ENCODE measurements at places on chromosomes 1 and 21.

DNA sequence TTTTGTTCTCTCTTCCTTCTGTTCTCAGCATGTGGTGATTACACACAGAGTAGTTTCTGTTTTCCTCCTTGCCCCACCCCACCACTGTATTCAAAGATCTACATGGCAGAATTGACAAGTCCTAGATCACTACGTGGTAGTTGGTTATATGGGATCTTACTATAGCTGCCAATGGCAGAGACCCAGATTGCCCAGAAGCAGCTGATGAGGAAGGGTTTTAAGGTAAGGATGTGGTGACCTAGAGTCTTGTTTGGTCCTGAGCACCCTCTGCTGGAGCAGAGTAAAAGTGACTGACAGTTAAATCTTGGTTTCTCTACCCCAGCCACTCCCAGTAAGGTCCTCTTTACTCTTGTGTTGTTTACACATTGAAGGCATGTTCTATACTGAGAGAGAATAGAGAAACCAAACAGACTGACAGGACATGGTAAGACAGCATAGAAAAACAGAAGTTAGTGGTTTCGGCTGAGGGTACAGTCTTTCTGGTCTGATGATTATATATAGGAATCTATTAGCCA is 22.8 kb upstream of the STRIP1 start:
- no peak for DNase-seq

- no peak for DNase-seq
These were observed 35.0 kb upstream of the ATP2B4 start for GRCh38 chr1:203591626-203592025.

DNA sequence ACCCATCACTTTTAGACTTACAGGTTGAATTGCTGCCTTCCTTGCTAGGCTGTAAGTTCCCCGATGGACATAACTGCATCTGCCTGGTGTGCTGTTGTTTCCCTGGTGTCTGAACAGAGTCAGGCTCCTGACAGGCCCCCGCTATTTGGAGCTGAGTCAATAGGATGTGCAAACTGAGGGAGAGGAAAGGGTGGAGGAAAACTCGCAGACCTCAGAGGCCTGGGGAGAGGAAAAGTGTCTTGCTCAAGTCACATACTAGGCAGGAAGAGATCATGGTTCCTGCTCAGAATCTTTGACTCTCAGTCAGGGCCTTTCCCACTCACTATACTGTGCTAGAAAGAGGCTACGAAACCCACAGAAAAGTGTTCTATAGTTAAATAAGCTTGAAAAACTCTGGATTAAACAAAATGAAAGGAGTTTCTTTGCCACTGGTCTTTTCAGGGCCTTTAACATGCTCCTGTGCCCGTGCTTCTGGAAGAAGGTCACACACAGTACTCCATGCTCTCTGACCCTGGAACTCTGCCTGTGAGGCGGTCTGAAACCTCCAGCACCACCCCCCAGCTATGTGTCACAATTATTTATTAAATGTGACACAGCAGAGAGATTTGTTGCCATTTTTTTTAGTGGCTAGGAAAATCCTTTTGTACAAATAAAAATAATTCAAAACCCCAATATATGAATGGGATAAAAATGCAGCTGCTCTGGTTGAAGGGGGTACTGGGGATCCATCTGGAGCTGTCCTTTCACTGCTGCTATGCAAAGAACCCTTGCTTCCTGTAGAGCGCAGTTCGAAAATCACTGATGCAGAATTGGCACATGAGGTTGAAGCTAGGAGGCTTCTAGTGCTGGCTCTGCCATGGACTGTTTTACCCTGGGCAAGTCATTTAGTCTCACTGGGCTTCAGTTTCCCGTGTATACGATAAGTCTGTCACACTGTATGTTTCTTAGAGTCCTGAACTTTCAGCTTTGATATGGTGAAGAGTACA is 20.1 kb upstream of the CDCP2 start:
- DNase-seq, result no peak

DNA sequence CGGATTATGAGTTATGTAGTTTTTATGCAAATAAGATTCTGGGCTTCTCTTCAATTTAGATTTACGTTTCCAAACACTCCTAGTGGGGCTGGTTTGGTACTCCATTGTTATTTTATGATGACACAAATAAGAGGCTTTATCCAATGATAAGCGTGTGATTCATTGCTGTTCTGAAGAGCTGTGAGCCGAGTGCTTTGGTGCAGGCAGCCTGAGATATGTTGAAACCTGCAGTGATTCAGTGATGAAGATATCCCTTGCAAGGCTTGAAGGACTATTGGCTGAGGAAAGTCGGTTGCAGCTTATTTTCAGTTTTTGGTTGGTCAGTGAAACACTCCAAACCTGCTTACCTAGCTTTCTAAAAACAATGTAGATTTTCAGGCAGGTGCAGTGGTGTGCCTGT is 112.2 kb downstream of the RYR2 start:
- DNase-seq, result no peak

GRCh38 chr21:33241846-33242245 is 12.1 kb downstream of the IFNAR2 start:
- no peak for DNase-seq

DNA sequence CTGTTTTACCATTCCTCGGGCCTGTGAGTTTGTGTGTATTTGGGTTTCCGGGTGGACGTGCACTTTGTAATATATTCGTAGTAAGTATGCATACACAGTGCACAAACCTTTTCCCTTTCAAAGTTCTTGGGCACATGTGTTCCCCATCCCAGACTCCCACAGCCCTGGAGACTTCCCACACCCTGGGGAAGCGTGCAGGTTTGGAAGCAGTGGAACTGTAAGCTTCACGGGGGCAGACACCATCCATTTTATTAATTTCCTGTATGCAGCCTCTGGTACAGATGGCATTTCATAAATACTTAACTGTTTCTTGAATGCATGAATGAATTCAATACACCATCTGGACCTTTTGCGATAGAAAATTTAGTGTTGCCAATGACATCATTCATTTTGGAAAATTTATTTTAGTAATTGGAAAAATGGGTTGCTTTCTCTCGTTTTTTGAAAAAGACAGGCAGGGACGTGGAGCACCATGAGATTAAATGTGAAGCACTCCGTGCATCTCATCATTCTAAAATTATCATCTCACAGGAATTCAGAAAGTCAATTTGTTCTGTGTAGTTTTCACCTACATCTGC is 10.8 kb downstream of the ETS2 start:
- no peak for DNase-seq

DNA sequence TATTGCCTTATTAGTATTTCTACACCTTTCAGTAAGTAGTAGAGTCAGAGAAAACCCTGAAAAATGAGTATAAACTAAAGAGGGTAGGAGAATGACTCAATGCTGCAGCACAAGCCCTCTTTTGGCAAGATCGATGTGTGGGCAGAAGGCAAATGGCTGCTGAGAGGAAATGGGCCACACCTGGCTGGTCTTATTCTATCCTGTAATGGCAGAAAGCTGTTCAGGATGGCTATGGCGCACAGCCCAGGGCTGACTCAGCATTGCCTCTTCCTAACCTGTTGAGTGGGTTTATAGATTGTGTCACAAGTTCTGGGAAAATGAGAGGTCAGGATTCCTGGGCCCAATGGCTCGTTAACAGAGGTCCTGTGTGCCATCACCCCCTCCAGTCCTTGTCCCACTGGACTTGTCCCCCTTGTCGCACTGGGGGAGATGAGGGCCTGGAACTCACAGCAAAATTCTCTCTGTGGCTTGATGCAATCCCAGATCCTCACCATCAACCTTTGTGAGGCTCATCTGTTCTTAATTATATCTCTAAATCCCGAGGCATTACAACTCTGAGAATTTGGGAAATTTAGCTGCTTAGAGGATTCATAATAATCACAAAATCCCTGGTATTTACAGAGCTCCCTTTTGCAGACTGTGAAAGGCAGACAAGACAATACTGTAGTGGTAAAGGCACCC is 13.2 kb downstream of the HMGB4 start:
- no peak for DNase-seq

- DNase-seq, result peak; percentile 92
These were observed 13.0 kb downstream of the CCDC190 start for GRCh38 chr1:162847839-162848453.

- no peak for DNase-seq
These were observed 17.7 kb downstream of the TNR start for GRCh38 chr1:175725684-175726083.

- no peak for DNase-seq
These were observed 235.8 kb upstream of the C1orf105 start for GRCh38 chr1:172184506-172185191.

DNA sequence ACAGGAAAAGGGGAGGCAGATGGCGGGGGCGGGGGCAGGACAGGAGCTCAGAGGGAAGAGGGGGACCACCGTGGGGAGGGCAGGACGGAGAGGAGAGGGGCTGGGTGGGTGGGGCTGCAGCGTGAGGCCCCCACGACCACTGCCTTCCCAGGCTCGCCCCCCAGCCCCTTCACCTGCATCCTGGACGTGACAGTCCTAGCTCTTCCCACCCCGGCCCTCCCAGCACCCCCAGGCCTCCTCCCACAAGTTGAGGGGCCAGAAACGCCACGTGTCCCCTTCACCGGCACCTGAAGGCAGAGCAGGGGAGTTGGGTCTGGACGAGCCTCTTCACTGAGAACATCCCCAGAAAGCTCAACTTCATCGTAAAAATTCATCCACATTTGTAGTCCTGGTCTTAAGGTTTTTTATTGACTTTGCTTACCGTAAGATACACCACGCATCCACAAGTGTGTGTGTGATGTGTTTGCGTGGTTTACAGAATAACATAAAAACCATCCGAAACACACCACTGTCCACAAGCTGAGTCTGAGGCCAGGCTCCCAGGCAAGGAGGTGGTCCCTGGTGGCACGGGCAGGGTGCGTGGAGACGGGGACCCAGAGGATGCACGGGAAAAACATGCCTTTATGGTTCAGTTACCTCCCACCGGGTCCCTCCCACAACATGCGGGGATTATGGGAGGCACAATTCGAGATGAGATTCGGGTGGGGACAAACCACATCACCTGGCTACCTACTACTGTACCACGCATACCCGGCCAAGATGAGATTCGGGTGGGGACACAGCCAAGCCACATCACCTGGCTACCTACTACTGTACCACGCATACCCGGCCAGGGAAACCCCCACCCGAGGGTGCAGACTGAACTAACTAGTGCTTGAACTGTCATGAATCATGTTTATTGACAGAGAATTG is 13.9 kb upstream of the COL18A1 start:
- DNase-seq, result no peak

DNA sequence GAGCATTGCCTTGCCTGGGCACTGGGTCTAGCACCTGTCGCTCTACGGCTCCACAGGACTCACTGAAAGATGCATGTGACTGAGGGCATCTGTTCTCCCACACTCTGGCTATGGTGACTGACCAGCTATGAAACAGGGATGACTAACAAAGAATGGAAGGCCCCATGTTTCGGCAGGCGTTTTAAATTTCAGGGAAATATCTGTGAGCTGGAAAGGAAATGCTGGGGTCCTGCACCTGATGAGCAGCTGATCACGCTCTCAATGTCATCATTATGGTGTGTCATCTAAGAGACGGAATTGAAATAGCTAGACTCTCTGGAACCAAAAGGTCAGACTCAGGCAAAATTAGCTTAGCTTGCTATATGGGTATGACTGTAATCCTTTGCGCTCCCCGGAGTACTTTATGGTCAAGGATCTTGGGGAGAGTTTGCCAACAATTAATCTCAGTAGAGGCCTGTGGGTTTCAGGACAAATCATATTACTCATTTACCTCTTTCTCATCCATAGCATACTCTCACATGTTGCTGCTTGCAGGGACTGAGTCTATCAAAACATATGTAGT is 24.5 kb upstream of the PALMD start:
- no peak for DNase-seq

All from activated CD8-positive, alpha-beta memory T cell treated with anti-CD3 and anti-CD28 coated beads for 24 hours (primary cell).